ENCODE measurements at places on chromosomes 12 and 14. TPM values are rescaled to one million over a fixed set of nuclear protein-coding genes. Genes with fewer than 3 reads are reported as not detected.
A peak's percentile ranks its signal among the peaks of the same experiment; 100 is the strongest.

- H3K27me3 ChIP-seq, result no peaks in the 10 kb centered on the region
- H3K4me1 ChIP-seq, result peaks cover 46% of the 10 kb centered on the region
- no peaks in the 10 kb centered on the region for H3K36me3 ChIP-seq
- H3K27ac ChIP-seq, result peak overlapping the region; percentile 4
- DNase-seq, result no peak
Measured at GRCh38 chr12:109716092-109716479, 2.5 kb downstream of the FAM222A start.

DNA sequence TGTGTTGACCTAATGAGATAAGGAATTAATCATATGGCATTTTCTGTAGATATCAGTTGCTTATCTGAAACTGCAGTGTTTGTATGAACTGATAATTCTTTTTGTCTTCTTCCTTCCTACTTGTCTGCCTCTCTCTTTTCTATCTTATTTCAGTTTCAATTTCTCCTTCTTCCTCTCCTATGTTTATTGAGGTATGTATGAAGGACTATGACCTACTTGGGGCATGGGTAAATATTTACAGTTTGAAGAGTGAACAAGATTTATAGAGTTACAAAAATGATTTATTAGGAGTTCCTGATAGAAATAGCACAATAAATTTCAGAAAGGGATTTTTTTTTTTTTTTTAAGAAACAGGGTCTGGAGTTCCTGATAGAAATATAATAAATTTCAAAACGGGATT, 88.7 kb upstream of the MUCL1 start:
- no peak overlapping the region for H3K27ac ChIP-seq
- H3K27me3 ChIP-seq, result no peaks in the 10 kb centered on the region
- H3K4me1 ChIP-seq, result no peaks in the 10 kb centered on the region
- no peak for DNase-seq

GRCh38 chr14:77485901-77486678, 12.5 kb downstream of the ISM2 start:
- DNase-seq, result no peak
- H3K4me3 ChIP-seq, result no peak overlapping the region
- no peak overlapping the region for H3K27ac ChIP-seq
- no peaks in the 10 kb centered on the region for H3K27me3 ChIP-seq

GRCh38 chr12:98549371-98550110, 34.2 kb downstream of the TMPO start:
- H3K36me3 ChIP-seq, result peaks cover 49% of the 10 kb centered on the region
- H3K4me1 ChIP-seq, result no peaks in the 10 kb centered on the region
- H3K27ac ChIP-seq, result no peak overlapping the region

GRCh38 chr14:94646066-94646465, 33.9 kb downstream of the SERPINA3 start:
- no peak overlapping the region for H3K4me3 ChIP-seq
- H3K4me1 ChIP-seq, result no peaks in the 10 kb centered on the region
- no peak for DNase-seq
- H3K27ac ChIP-seq, result no peak overlapping the region
- H3K36me3 ChIP-seq, result no peaks in the 10 kb centered on the region
- H3K27me3 ChIP-seq, result no peaks in the 10 kb centered on the region

- no peaks in the 10 kb centered on the region for H3K4me1 ChIP-seq
- H3K27ac ChIP-seq, result no peak overlapping the region
Measured at GRCh38 chr12:24929953-24930352, 18.9 kb downstream of the BCAT1 start.

DNA sequence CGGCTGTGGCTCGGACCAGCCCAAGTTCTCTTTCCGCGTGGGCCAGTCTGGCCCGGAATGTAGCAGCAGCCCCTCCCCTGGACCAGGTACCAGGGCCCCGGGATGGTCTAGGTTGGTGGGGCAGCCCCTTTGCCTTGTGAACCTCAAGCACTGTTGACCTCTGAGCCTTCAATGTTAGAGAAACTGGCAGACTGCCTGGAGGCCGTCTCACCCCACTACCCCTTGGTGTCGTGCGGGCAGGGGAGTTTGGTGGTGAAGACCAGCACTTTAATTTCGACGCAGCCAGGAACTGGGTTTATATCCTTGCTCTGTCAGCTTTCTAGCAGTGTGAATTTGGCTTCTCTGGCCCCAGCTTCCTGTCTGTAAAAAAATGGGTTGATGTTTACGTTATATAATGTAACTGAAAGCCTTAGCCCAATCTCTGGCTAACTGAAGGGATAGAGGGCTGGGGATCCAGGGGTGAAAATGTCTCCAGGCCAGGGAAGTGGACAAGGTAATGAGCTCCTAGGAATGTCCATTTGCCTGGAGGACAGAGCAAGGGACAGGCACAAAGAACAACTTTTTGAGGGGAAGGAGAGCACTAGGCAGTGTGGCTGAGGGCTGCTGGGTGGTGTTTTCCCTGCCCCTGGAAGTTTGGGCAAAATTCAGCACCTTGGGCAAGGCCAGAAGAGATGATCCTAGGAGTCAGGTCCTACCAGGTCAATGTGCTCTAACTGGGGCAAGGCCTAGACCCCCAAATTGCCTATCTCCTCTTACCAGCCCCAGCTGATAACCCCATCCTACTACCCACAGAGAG, 11.4 kb downstream of the MCRS1 start:
- H3K4me1 ChIP-seq, result no peaks in the 10 kb centered on the region
- no peak for DNase-seq
- no peaks in the 10 kb centered on the region for H3K27me3 ChIP-seq
- H3K4me3 ChIP-seq, result no peak overlapping the region
- H3K36me3 ChIP-seq, result peaks cover 53% of the 10 kb centered on the region

DNA sequence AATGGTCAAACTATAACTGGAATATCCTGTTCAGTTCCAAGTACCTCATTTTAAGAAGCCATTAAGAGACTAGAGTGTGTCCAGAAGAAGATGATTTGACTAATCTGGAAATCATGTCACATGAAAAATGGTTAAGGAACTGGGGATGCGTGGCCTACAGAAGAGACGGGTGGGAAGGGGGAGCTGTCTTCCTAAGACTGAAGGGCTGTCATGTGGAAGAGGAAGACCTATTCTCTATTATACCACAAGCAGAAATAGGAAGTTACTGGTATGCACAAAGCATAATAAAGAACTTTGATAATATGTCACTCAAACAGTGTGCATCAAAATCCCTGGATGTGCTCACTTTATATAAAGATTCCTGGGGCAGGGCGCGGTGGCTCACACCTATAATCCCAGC, 50.3 kb downstream of the HECTD4 start:
- H3K4me1 ChIP-seq, result no peaks in the 10 kb centered on the region
- no peak for DNase-seq
- H3K27ac ChIP-seq, result no peak overlapping the region
- H3K36me3 ChIP-seq, result no peaks in the 10 kb centered on the region
- H3K4me3 ChIP-seq, result no peak overlapping the region
- H3K27me3 ChIP-seq, result no peaks in the 10 kb centered on the region

DNA sequence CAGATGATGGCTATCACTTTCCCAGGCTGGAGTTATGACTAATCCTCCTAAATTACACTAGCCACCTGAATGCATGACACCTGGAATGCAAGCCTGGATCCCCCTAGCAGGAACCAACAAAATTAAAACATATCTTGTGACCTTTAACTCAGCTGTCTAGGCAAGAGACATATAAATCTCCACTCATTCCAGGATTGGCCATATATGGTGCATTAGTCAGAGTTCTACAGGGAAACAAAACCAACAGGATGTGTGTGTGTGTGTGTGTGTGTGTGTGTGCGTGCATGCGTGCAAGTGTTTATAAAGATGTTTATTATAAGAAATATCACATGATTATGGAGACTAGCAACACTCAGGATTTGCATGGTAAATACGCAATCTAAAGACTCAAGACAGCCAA, 212.8 kb downstream of the KIF21A start:
- H3K4me3 ChIP-seq, result no peak overlapping the region
- no peaks in the 10 kb centered on the region for H3K36me3 ChIP-seq
- H3K4me1 ChIP-seq, result no peaks in the 10 kb centered on the region

- H3K4me1 ChIP-seq, result no peaks in the 10 kb centered on the region
- peaks cover 50% of the 10 kb centered on the region for H3K36me3 ChIP-seq
- DNase-seq, result no peak
- no peaks in the 10 kb centered on the region for H3K27me3 ChIP-seq
- H3K27ac ChIP-seq, result no peak overlapping the region
Measured at GRCh38 chr14:91810699-91811098, 56.6 kb downstream of the TC2N start.

DNA sequence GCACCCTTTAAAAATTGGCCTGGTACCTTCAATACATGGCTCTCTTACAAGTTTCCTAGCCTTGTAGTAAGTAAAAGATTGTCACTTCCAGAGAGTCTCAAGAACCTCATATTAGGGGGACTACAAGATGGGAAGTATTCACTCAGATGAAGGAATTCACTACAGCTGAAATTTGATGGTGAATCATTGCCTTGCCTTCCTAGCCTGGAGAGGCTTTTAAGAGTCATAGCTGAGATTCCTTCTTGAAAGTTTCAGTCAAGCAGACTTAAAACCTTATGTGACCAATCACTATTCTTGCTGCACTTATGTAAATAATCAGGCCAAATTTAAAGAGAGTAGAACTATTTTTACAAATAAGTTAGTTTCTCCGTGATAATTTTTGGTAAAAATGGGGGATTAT, 451.6 kb downstream of the TRHDE start:
- no peak overlapping the region for H3K27ac ChIP-seq
- no peaks in the 10 kb centered on the region for H3K4me1 ChIP-seq
- DNase-seq, result no peak
- no peaks in the 10 kb centered on the region for H3K36me3 ChIP-seq
- H3K4me3 ChIP-seq, result no peak overlapping the region

- DNase-seq, result peak; percentile 55
- no peaks in the 10 kb centered on the region for H3K36me3 ChIP-seq
- H3K4me3 ChIP-seq, result peak overlapping the region; percentile 4
- no peak overlapping the region for H3K27ac ChIP-seq
Measured at GRCh38 chr12:40010899-40011774, 94.7 kb downstream of the SLC2A13 start.

- no peak for DNase-seq
- no peak overlapping the region for H3K27ac ChIP-seq
- H3K27me3 ChIP-seq, result no peaks in the 10 kb centered on the region
- H3K4me1 ChIP-seq, result peaks cover 15% of the 10 kb centered on the region
Measured at GRCh38 chr12:116160231-116160630, 117.3 kb downstream of the MED13L start.

GRCh38 chr14:31161274-31161673, 46.3 kb downstream of the HECTD1 start:
- no peaks in the 10 kb centered on the region for H3K4me1 ChIP-seq
- no peaks in the 10 kb centered on the region for H3K36me3 ChIP-seq
- DNase-seq, result no peak
- H3K4me3 ChIP-seq, result no peak overlapping the region
- H3K27ac ChIP-seq, result no peak overlapping the region

GRCh38 chr12:84994426-84994825, 41.7 kb downstream of the TSPAN19 start:
- no peak overlapping the region for H3K4me3 ChIP-seq
- no peak overlapping the region for H3K27ac ChIP-seq
- no peaks in the 10 kb centered on the region for H3K27me3 ChIP-seq
- H3K4me1 ChIP-seq, result no peaks in the 10 kb centered on the region
- no peaks in the 10 kb centered on the region for H3K36me3 ChIP-seq

DNA sequence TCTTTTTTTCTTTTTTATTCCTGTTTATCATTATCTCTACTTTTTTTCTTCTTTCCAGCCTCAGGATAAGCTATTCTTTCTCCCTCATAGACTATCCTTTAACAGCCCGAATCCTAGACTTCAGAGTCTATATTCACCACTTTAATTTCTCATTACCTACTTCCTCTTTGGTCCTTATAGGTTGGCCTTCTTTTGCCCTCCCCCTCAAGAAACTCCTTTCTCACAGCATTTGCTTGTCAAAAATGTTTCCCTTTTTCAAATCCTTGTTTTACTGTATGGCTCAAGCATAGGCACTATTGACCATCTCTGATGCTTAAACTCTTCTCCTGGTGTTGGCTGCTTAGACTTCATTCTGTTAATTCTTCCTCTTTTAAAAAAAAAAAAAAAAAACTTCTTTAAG, 52.5 kb downstream of the KIAA0586 start:
- no peaks in the 10 kb centered on the region for H3K4me1 ChIP-seq
- H3K27ac ChIP-seq, result no peak overlapping the region
- H3K36me3 ChIP-seq, result no peaks in the 10 kb centered on the region
- no peak overlapping the region for H3K4me3 ChIP-seq
- no peaks in the 10 kb centered on the region for H3K27me3 ChIP-seq

The NUAK1 gene
- 4.2 TPM for total RNA-seq

The GPHB5 gene
- not detected for total RNA-seq

The PIWIL1 gene
- not detected for total RNA-seq

The PPP2R5E gene
- 19.3 TPM for total RNA-seq

The ZFP36L1 gene
- 78.8 TPM for total RNA-seq

The FGD4 gene
- total RNA-seq, result 135 TPM

The GLIPR1L2 gene
- total RNA-seq, result 0.40 TPM

The KRT6C gene
- 0.67 TPM for total RNA-seq

The ADCY6 gene
- total RNA-seq, result 153 TPM

Measured in Peyer's patch (tissue), 4 donors.